ENCODE measurements at places on chromosomes 5 and 9.

GRCh38 chr5:146894753-146895521, 16.4 kb upstream of the PPP2R2B start:
- H3K36me3 ChIP-seq = no peaks in the 10 kb centered on the region
- no peak for DNase-seq
- H3K27me3 ChIP-seq = no peaks in the 10 kb centered on the region
- H3K27ac ChIP-seq = no peak overlapping the region
- no peak overlapping the region for H3K4me3 ChIP-seq

- DNase-seq = peak; percentile 99
- peak within 1 kb of the TSS; percentile 98 for H3K4me3 ChIP-seq
- H3K27me3 ChIP-seq = no peaks in the 10 kb centered on the region
- peaks cover 22% of the 10 kb centered on the region for H3K36me3 ChIP-seq
Measured at GRCh38 chr9:132354637-132355355, at the start of gene SETX. TSS of gene SETX (minus strand) at chr9:132354986. CDS start at chr9:132349428, 5,558 bp downstream.

GRCh38 chr5:43997647-43998272, 391.5 kb downstream of the FGF10 start:
- no peak for DNase-seq
- H3K36me3 ChIP-seq = no peaks in the 10 kb centered on the region
- no peak overlapping the region for H3K27ac ChIP-seq
- no peaks in the 10 kb centered on the region for H3K4me1 ChIP-seq
- H3K4me3 ChIP-seq = no peak overlapping the region

GRCh38 chr9:88177371-88177770, 39.1 kb upstream of the SPATA31C2 start:
- no peaks in the 10 kb centered on the region for H3K36me3 ChIP-seq
- H3K4me1 ChIP-seq = no peaks in the 10 kb centered on the region
- DNase-seq = no peak

GRCh38 chr5:134149571-134150303, 27.0 kb downstream of the SKP1 start:
- H3K4me3 ChIP-seq = no peak overlapping the region
- peak; percentile 12 for DNase-seq
- no peak overlapping the region for H3K27ac ChIP-seq
- peaks cover 9% of the 10 kb centered on the region for H3K4me1 ChIP-seq
- H3K27me3 ChIP-seq = no peaks in the 10 kb centered on the region

GRCh38 chr5:660491-661030, 32.6 kb downstream of the TPPP start:
- no peak overlapping the region for H3K27ac ChIP-seq
- H3K4me1 ChIP-seq = no peaks in the 10 kb centered on the region
- H3K36me3 ChIP-seq = no peaks in the 10 kb centered on the region
- no peak for DNase-seq
- no peak overlapping the region for H3K4me3 ChIP-seq
- H3K27me3 ChIP-seq = no peaks in the 10 kb centered on the region

DNA sequence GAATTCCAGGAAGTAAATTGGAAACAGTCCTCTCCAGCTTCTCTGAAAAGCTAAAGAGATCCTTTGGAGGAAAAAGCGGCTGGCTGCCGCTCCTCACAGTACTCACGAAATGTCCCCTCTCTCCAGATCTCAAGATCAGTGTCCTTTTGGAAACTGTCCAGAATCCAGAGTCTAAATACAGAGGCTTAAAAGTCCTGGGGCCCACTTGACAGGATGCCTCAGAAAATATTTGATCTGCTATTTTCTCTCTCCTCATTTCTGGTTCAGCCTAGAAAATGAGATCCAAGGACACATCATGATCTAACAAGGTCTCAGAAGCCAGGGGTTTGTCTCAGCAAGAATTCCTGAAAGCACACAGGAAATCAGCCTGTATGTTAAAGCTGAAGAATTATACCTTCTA, 7.2 kb downstream of the C1QTNF2 start:
- DNase-seq = peak; percentile 13
- no peak overlapping the region for H3K4me3 ChIP-seq
- H3K36me3 ChIP-seq = no peaks in the 10 kb centered on the region
- 0 out of 2 replicates have a peak, but pooled peaks cover 4% of the 10 kb centered on the region for H3K27me3 ChIP-seq
- H3K27ac ChIP-seq = no peak overlapping the region
- H3K4me1 ChIP-seq = no peaks in the 10 kb centered on the region

DNA sequence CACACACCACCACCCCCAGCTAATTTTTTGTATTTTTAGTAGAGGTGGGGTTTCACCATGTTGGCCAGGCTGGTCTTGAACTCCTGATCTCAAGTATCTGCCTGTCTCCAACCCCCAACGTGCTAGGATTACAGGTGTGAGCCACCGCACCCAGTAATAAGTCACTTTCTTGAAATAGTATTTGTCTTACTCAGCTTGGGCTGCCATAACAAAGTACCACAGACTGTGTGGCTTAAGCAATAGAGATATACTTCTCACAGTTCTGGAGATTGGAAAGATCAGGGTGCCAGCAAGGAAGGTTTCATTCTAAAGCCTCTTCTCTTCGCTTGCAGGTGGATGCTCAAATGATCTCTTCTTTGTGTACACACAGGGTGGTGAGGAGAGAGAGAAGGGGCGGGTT, 99.8 kb downstream of the ARRDC3 start:
- no peaks in the 10 kb centered on the region for H3K36me3 ChIP-seq
- H3K4me3 ChIP-seq = no peak overlapping the region
- H3K27me3 ChIP-seq = no peaks in the 10 kb centered on the region
- no peak for DNase-seq
- peaks cover 33% of the 10 kb centered on the region for H3K4me1 ChIP-seq

DNA sequence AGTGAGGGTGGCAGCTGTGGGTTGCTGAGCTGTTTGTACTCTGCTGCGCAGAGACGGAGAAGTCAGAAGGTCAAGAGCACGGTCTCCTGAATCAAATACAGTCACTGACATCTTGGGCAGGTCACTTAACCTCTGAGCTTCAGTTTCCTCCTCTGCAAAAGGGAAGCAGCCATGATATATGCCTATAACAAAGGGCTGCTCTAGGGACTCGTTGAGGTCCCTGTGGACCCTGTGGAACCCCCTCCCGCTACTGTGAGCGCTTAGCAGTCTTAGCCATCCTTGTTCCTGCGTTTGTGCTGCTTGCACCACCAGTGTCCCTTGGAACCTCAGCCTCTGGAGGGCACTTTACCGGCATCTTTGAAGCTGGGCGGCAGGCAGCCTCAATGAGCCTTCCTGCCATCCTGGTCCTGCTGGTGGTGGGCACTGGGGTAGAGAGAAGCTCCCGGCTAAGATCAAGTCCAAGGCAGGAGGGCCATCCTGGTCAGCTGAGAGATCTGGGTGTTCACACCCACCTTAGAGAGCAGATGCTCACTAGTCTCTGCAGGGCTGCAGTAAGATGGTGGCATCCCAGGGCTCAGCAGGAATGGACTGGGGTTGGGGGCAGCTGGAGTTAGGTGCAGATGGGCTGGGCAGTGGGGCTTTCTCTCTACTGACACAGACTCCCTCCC, 8.7 kb downstream of the JADE2 start:
- DNase-seq = no peak
- H3K4me1 ChIP-seq = no peaks in the 10 kb centered on the region
- no peak overlapping the region for H3K4me3 ChIP-seq
- no peak overlapping the region for H3K27ac ChIP-seq
- no peaks in the 10 kb centered on the region for H3K27me3 ChIP-seq

DNA sequence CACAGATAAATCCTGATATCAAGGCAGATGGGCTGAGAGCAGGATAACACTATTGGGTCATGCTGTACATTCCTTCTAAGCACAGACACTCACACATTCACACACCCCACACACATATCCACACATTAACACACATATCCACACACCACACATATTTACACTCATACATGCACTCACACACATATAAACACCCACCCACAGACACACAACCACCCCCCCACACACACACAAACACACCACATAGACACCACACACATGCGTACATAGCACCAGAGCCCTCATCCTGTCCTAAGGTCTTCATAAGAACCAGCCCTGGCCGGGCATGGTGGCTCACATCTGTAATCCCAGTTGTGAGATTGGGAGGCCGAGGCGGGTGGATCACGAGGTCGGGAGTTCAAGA, 322.3 kb upstream of the ADCY2 start:
- H3K36me3 ChIP-seq = no peaks in the 10 kb centered on the region
- no peaks in the 10 kb centered on the region for H3K4me1 ChIP-seq
- no peak for DNase-seq
- H3K4me3 ChIP-seq = no peak overlapping the region

- DNase-seq = no peak
- no peaks in the 10 kb centered on the region for H3K36me3 ChIP-seq
- no peaks in the 10 kb centered on the region for H3K27me3 ChIP-seq
- H3K4me3 ChIP-seq = no peak overlapping the region
- H3K4me1 ChIP-seq = no peaks in the 10 kb centered on the region
- no peak overlapping the region for H3K27ac ChIP-seq
Measured at GRCh38 chr9:96075111-96075510, 199.6 kb downstream of the ERCC6L2 start.

DNA sequence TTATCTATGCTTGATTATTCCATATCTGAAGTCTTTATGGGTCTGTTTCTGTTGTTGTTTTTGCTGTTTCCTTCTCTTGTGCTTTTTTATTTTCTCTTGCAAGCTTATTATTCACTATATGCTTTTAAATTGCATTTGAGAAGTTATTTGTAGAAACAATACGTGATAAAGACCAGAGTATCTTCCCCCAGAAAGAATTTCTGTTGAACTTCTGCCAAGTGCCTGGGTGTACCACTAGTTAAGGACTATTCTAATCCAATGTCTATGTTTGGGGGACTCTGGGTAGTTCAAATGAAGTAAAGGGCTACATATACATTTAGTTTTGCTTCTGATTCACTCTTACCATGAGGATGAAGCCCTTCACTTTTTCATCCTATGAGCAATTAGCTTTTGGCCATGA, 54.3 kb downstream of the SLF1 start:
- no peaks in the 10 kb centered on the region for H3K36me3 ChIP-seq
- H3K4me3 ChIP-seq = no peak overlapping the region
- no peaks in the 10 kb centered on the region for H3K27me3 ChIP-seq
- H3K4me1 ChIP-seq = peaks cover 18% of the 10 kb centered on the region
- H3K27ac ChIP-seq = no peak overlapping the region
- no peak for DNase-seq

DNA sequence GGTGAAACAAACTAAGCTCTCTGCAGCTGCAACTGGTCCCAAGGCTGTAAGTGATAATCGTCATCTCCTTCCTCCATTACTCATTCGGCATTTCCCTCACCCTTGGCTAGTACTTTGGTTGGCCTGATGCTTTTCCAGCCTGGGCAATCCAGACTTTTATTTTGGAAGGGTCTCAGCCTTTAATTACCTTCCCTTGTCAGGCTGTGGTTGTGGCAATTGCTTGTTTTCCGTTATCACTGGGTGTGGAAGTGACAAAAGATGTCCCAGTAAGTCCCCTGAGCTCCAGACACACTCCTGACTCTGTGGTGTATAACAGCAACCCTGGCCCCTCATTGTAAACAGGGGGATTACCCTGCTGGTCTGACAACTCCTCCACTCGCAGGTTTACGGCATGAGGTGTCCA, 6.3 kb upstream of the FAF2 start:
- no peak overlapping the region for H3K4me3 ChIP-seq
- no peaks in the 10 kb centered on the region for H3K27me3 ChIP-seq
- peaks cover 7% of the 10 kb centered on the region for H3K4me1 ChIP-seq
- H3K27ac ChIP-seq = no peak overlapping the region
- H3K36me3 ChIP-seq = no peaks in the 10 kb centered on the region

GRCh38 chr9:2919347-2919746, 75.5 kb upstream of the PUM3 start:
- DNase-seq = peak; percentile 60
- 0 out of 2 replicates have a peak, but pooled peaks cover 6% of the 10 kb centered on the region for H3K27me3 ChIP-seq
- H3K36me3 ChIP-seq = no peaks in the 10 kb centered on the region

GRCh38 chr9:129276486-129277230, 98.6 kb upstream of the IER5L start:
- no peak overlapping the region for H3K27ac ChIP-seq
- no peak overlapping the region for H3K4me3 ChIP-seq

DNA sequence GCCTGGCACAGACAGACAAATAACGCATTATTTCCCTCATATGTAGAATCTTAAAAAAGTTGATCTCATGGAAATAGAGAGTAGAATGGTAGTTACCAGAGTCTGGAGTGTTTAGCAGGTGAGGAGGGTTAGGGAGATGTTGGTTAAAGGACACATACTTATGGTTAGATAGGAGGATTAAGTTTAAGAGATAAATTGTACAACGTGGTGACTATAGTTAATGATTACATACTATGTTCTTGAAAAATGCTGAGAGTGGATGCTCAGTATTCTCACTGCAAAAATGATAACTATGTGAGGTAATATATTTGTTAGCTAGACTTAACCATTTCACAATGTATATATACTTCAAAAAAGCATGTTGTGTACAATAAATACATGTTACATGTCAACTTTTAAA, 38.0 kb downstream of the CERT1 start:
- H3K36me3 ChIP-seq = no peaks in the 10 kb centered on the region
- no peaks in the 10 kb centered on the region for H3K4me1 ChIP-seq
- no peak overlapping the region for H3K4me3 ChIP-seq
- no peaks in the 10 kb centered on the region for H3K27me3 ChIP-seq

GRCh38 chr9:6150483-6150882, 65.1 kb upstream of the IL33 start:
- H3K4me3 ChIP-seq = no peak overlapping the region
- no peaks in the 10 kb centered on the region for H3K36me3 ChIP-seq
- H3K4me1 ChIP-seq = peaks cover 13% of the 10 kb centered on the region
- no peak for DNase-seq
- H3K27me3 ChIP-seq = no peaks in the 10 kb centered on the region

- no peaks in the 10 kb centered on the region for H3K27me3 ChIP-seq
- DNase-seq = no peak
- H3K36me3 ChIP-seq = no peaks in the 10 kb centered on the region
- H3K27ac ChIP-seq = no peak overlapping the region
- H3K4me3 ChIP-seq = no peak overlapping the region
- H3K4me1 ChIP-seq = peaks cover 9% of the 10 kb centered on the region
Measured at GRCh38 chr9:113991714-113992113, 86.4 kb downstream of the AMBP start.

- H3K4me3 ChIP-seq = no peak overlapping the region
- DNase-seq = no peak
- no peaks in the 10 kb centered on the region for H3K36me3 ChIP-seq
- peaks cover 15% of the 10 kb centered on the region for H3K27me3 ChIP-seq
- H3K27ac ChIP-seq = no peak overlapping the region
- no peaks in the 10 kb centered on the region for H3K4me1 ChIP-seq
Measured at GRCh38 chr5:160324886-160325285, 12.5 kb upstream of the CCNJL start.

GRCh38 chr9:127814619-127815511, 12.2 kb downstream of the FPGS start:
- H3K4me3 ChIP-seq = no peak overlapping the region
- no peaks in the 10 kb centered on the region for H3K4me1 ChIP-seq
- no peaks in the 10 kb centered on the region for H3K27me3 ChIP-seq
- no peak overlapping the region for H3K27ac ChIP-seq
- peaks cover 14% of the 10 kb centered on the region for H3K36me3 ChIP-seq
- DNase-seq = no peak

DNA sequence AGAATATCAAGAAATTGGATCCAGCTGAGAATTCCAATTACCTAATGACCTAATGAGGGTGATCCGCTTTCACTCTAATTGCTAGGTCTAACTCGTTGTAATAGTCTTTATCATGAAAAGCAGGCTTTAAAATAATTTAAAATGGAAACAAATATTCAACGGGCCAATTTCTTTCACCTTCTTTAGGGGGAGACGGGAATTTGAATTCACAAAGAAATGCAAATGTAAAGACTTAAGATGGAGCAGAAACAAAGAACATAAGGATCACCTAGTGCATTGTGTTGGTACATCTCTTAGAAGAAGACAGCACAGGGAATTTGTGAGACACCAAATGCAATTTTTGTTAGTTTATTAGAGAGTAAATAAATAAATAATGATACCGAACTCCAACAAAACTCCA, 1.5 kb upstream of the KCNN2 start:
- no peak overlapping the region for H3K4me3 ChIP-seq
- H3K27me3 ChIP-seq = peaks cover 53% of the 10 kb centered on the region
- DNase-seq = no peak
- H3K36me3 ChIP-seq = no peaks in the 10 kb centered on the region
- no peak overlapping the region for H3K27ac ChIP-seq

Measured in GM23248 (cell line).